ENCODE measurements at places on chromosomes 12 and 14.

DNA sequence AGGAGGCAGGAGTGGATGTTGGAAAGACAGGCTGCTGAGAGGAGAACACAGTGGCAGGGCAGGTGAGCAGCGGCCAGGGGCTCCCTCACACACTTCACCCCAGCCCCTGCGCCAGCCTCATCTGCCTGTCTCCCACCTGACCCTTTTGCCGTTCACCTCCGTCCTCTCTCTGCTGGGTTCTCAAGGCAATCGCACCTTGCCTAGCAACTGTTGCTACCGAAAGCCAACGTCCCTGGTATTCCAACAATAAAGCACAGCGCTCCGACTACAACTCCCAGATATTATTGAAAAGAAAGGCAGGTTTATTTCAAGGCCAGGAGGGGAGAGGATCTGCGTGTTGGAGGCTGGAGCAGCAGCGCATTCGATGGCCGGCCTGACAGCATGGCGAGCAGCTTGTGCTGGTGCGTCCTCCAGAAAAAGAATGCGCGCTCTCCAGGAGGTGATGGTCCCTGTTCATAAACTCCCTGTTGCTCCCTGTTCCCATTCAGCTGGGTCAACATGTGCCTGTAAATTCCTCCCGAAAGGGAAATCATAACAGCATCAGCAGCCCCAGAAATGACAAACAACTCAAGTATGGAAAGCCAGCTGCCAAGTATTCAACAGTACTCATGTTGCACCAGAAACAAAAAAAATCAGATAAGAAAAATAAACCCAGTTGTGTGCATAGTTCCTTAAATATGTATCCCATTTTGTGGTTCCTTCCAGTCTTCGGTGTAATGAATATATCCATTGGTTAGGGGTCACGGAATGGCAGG lies 153.0 kb upstream of the DIO3 start:
- peaks cover 67% of the 10 kb centered on the region for H3K4me1 ChIP-seq
- H3K36me3 ChIP-seq: no peaks in the 10 kb centered on the region
- peak overlapping the region; percentile 78 for H3K27ac ChIP-seq
- H3K4me3 ChIP-seq: no peak overlapping the region
- H3K27me3 ChIP-seq: no peaks in the 10 kb centered on the region

DNA sequence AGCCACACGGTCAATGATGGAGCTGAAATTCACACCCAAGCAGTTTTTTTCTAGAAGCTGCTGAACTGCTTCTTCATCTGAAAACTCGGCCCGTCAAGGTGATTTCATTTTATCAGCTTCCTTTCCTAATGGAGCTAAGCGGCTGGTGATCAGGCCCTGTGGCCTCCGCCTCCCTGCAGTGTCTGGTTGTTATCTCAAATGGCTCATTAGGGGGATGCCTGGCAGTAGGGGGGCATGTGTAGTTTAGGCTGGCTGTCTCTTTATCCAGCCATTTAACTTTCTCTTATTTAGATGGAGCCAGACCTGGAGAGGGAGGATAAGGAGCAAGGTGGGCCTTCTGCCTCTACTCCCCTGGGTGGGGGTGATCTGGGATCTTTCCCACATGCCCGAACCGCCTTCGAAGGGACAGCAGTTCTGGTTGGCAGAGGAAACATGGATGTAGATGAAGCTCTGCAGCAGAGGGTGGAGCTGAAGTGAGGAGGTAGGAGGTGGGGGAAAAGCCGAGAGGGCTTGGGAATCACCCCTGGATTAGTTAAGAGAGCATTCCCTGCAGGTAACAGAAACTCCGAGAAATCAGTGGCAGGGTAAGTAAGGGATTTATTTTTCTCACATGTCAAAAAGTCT lies 64.4 kb downstream of the TGFB3 start:
- no peak for DNase-seq
- H3K4me3 ChIP-seq: no peak overlapping the region
- H3K36me3 ChIP-seq: no peaks in the 10 kb centered on the region
- H3K4me1 ChIP-seq: no peaks in the 10 kb centered on the region

- no peak overlapping the region for H3K27ac ChIP-seq
- H3K4me3 ChIP-seq: no peak overlapping the region
- H3K36me3 ChIP-seq: no peaks in the 10 kb centered on the region
- no peaks in the 10 kb centered on the region for H3K27me3 ChIP-seq
- no peak for DNase-seq
Observed at GRCh38 chr12:114838480-114838879, 154.5 kb upstream of the TBX3 start.

DNA sequence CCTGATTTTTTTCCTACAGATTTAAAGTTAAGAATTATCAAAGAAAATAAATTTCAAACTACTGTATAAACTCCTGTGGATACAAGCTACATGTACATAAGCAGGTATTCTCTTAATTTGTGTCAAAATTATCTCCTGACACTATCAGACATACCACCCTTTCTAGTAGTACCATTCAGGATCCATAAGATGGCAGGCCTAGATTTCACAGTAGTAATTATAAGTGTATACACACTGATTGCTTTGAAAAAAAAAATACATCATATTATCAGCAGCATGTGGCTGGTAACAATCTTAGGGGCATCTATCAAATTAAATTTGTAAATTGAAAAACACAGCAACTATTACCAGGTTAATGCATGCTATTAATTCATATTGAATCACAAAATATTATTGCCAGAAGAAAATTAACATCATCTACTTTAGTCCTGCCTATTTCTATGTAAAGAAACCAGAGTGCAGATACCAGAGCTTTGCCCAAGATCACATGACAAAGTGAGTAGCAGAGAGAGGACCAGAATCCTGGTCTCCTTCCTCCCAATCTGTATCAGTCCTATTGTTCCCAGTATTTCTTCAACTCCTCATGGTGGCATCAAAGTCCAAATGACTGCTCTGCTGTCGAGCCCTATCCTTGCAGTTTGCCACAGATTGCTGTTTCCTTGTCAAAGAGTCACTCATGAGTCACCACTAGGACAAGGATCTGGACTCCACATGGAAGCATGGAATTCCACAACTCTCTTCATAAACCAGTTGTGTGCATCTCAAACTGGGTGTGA lies 27.7 kb upstream of the CALM1 start:
- H3K4me1 ChIP-seq: no peaks in the 10 kb centered on the region
- no peak overlapping the region for H3K4me3 ChIP-seq
- no peaks in the 10 kb centered on the region for H3K27me3 ChIP-seq
- no peak overlapping the region for H3K27ac ChIP-seq
- no peak for DNase-seq
- no peaks in the 10 kb centered on the region for H3K36me3 ChIP-seq
